ENCODE measurements at places on chromosomes 5 and 9.
A peak's percentile ranks its signal among the peaks of the same experiment; 100 is the strongest.

DNA sequence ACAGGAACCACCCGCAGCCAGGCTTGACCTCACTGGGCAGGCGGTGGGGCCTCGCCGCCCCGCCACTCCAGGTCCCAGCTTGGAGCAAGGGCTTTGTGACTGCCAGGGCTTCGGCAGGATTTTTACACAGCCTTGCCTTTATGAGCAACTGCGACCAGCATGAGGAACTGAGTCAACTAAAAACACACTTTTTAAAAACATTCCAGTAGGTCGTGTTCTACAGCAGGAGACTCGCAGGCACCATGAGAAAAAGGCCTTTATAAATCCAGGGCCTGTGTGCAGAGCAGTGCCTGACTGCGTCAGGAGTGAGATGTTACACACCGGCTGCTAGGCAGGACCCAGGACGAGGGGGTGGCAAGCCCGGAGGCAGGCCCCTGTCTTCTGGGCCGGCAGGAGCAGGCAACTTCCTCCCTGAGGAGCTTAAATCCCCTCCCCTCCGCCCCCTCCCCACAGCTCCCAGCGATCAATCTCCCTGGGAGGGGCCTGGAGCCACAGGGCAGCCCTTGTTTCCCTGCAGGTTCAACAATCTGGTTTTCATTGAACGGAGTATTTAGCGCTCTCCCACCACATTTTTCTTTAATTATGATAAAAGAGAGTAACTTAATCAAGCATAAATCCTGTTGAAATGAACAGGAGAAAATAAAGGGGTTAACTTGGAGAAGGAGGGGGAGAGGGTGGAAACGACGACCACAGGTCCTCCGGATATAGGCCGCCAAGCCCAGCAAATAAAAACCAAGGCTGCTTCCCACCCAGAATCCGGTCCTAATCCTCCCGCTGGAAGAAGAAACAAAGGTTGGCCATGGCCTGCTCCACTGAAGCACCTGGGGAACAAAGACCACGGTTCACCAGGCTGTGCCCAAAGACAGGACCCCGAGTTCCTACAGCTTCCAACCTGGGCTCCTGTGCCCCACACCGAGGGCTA, 92.5 kb downstream of the ROR2 start:
- peak; percentile 69 for DNase-seq

DNA sequence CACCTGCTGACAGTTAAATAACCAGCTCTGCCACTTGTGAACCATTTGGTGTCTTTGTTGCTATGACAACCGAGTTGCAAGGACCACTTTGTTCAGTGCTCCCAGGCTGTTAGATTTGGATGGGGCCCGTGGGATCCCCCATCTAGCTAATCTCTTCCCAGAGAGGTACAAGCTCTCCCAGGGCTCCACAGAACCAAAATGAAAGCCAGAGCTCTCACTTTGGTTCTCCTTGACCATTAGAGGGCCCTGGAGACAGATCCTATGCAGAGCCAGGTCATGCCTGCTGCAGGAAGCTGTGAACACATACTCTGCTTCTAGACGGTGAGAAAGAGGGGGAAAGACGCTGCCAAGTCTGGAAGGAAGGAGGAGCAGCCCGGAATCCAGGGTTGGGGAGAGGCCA, 224.6 kb downstream of the GABBR2 start:
- DNase-seq, result no peak

DNA sequence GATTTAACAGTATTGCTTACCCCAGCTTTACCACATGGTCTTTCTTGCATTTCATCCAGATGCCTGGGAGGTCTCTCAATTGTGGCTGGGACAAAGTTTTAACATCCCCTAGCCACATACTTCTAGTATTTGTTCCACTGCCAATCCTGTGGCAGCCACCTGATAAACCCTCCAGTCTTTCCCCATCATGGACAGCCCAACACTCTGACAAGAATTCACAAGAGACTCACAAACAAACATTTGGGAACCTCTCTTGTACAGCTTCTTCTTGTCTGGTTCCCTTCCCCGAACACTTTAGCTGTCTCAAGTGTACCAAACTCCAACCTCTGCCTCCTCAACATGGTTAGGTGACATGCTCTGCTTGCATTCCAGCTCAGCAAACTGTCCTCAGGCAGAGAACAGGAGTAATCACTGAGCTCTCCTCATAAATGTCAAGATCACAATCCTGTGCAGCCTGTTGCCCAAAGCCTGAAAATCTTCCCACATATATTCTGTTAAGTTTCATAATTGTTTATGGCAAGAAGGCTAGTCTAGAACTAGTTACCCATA, 59.7 kb downstream of the STRBP start:
- no peak for DNase-seq

DNA sequence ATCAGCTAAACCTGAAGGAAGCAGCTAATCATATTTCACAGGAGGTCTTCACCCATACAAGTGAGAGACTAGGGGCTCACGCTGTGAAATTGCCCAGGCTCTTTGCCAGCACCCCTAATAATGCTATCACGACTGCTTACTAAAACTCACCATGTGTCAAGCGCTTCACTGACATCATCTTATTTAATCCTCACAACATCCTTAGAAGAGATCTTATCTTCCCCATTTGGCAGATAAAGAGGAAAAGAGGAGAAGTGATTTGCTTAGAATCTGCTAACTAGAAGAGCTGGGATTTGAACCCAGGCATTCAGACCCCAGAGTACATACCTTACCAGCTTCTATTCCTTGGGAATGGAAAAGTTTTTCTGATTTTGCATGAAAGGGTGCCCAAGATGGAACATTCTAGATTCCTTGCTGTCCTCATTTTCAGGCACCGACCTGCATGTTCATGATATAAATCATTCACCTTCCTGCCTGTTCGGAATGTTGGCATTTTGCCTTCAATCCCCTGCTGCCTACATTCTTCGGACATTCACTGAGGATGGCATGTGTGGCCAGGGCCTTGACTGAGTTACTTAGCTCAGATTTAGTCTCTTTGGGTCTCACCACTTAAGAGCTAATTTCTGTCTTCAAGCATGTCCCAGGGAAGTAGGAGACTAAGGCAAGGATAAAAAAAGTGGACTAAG, 88.1 kb downstream of the SH3TC2 start:
- DNase-seq, result no peak

DNA sequence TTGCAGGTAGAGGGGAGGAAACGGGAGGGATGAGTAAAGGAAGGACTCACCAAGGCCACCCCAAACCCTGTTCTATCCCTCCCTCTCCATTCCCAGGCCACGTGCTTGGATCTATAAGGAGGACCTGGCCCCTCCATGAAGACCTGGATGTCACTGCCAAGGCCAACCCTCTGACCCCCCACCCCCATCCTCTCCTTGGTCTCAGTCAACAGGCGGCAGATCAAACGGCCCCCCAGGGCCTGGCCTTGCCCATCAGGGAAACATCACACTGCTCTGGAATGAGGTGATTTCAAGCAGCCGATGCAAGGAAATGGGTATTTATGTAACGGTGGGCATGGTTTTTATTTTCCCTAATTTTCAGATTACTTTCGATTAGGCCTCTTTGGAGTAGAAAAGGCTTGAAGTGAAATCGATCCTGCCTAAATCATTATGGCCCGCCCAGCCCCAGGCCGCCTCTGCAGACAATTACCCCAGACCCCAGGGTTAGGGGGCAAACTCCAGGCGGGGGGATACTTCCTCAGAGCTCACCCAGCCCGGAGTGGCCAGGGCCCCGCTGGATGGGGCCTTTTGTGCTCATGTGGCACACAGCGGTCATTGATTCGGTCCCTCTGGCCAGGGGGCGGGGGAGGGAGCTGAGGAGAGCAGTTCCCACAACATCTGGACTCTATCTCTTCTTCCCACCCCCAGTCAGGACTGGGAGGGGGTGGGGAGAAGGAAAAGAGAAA, 125.3 kb downstream of the PHF2 start:
- DNase-seq, result no peak

- DNase-seq, result no peak
These were observed 6.1 kb upstream of the CACFD1 start for GRCh38 chr9:133453651-133454050.
